Activated CD4-positive, alpha-beta T cell treated with anti-CD3 and anti-CD28 coated beads for 24 hours (primary cell): ENCODE measurements at places on chromosomes 12 and 14.

DNA sequence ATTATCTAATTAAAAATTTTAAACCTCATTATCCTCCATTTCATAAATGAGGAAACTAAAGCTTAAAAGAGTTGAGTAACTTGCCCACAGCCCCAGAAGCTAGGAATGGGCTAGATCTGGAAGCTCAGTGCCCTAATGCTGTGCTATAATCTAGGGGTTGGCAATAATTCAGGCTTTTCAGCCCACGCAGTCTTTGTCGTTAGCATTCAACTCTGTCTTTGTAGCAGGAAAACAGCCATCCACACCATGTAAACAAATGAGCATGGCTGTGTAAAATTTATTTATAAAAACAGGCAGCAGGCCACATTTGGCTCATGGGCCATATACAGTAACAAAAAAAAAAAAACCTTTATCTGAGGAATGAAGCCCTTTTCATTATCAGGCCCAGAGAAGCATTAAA lies 92.4 kb upstream of the OVCH1 start:
- no peak for DNase-seq

DNA sequence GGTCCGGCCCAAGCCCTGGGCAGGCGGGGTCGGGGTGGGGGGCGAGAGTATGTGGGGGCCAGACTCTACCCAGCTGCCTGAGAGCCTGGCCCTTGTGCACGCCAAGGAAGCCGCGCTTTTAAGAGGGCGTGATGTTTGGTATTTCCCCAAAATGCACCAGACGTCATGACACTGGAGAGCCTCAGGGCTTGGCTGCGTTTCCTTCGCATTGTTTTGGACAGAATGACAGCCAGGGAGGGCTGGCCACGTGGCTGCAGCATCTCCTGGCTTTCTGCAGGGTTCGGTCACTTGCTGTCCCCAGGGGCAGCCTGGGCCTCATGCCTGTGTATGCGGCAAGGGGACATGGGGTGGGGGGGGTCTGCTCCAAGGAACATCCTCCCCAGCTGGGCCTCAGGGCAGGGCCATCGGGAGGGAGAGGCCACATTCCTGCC lies 16.1 kb upstream of the NUDT14 start:
- DNase-seq, result no peak

DNA sequence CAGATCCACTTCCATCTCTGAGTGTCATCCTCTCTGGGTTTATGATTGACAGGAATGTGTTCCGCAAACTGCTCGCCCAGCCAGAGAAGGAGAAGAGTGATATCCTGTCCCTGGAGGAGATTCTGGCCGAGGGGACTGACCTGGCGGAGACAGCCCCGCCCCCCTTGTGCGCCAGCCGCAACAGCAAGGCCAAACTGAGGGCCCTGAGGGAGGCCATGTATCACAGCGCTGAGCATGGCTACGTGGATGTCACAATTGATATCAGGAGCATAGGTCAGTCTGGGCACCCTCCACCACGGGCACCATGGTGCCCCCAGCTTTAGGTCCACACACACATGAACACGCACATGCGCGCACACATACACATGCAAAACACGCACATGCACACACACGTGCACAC lies 67.5 kb upstream of the PWP1 start:
- DNase-seq, result no peak

GRCh38 chr12:12405882-12406281 lies 49.0 kb downstream of the BORCS5 start:
- DNase-seq, result no peak

- DNase-seq, result no peak
Observed at GRCh38 chr12:24226745-24227350, 277.4 kb upstream of the SOX5 start.

DNA sequence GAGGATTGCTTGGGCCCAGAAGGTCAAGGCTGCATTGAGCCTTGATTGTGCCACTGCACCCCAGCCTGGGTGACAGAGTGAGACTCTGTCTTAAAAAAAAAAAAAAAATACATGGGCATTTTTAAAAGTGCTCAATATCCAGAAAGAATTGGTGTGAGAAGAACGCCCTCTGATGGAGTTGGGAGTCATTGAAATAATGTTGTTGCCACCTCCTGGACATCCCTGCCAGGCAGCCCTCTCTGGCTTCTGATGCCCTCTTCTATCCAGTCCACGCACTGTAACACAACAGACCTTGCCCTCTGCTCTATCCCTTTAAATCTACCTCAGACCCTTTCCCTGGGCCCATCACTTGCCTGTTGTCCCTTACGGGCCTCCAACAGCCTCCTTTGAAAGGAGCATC lies 4.9 kb downstream of the PTGDR start:
- no peak for DNase-seq

- DNase-seq, result no peak
Observed at GRCh38 chr14:74649167-74649566, 37.1 kb upstream of the LTBP2 start.

- DNase-seq, result no peak
Observed at GRCh38 chr12:93580682-93581081, 8.2 kb downstream of the SOCS2 start.
